Smooth muscle cell of trachea (primary cell): ENCODE measurements at places on chromosomes 3 and 15. TPM values are rescaled to one million over a fixed set of nuclear protein-coding genes. Genes with fewer than 3 reads are reported as not detected.

Gene ESYT3
- total RNA-seq, result 0.17 TPM in 1 of 2 replicates, not detected in the other

Gene ZFYVE19
- 19.0 and 25.3 TPM in 2 replicates for total RNA-seq

Gene PLAAT1
- total RNA-seq, result not detected in 2 replicates

Gene PHLDB2
- total RNA-seq, result 23.4 and 29.6 TPM in 2 replicates

Gene PRICKLE2
- total RNA-seq, result 40.7 and 42.8 TPM in 2 replicates

Gene ROPN1
- not detected in 2 replicates for total RNA-seq

Gene MUC4
- total RNA-seq, result not detected in 2 replicates

Gene ZNF860
- total RNA-seq, result 0.17 and 1.0 TPM in 2 replicates
